Neural progenitor cell (in vitro differentiated cells): ENCODE measurements at places on chromosomes 5 and 9. TPM values are rescaled to one million over a fixed set of nuclear protein-coding genes. Genes with fewer than 3 reads are reported as not detected.

Gene GCNT1
- 14.2 and 25.5 TPM in 2 replicates for total RNA-seq

Gene PSMB7
- 249 and 270 TPM in 2 replicates for total RNA-seq

Gene RHOBTB3
- 3.6 and 5.5 TPM in 2 replicates for total RNA-seq

Gene COL23A1
- total RNA-seq, result 1.3 TPM in 1 of 2 replicates, not detected in the other

Gene OR2V1
- not detected in 2 replicates for total RNA-seq

Gene GRXCR2
- not detected in 2 replicates for total RNA-seq

Gene SPATA31C1
- total RNA-seq, result not detected in 2 replicates

Gene CCDC152
- 11.8 and 23.9 TPM in 2 replicates for total RNA-seq

Gene CDKN2B
- 0.06 and 0.07 TPM in 2 replicates for total RNA-seq

Gene TMEM245
- 65.9 and 85.3 TPM in 2 replicates for total RNA-seq

Gene CCDC192
- total RNA-seq, result 2.7 TPM in 1 of 2 replicates, not detected in the other

Gene FGF1
- not detected in 2 replicates for total RNA-seq

Gene BHMT
- 0.45 and 1.1 TPM in 2 replicates for total RNA-seq

Gene CD72
- total RNA-seq, result 0.56 and 1.4 TPM in 2 replicates

Gene SLC34A3
- total RNA-seq, result not detected in 2 replicates

Gene MEGF10
- total RNA-seq, result 1.3 and 2.2 TPM in 2 replicates

Gene LPAR1
- total RNA-seq, result 30.3 and 36.0 TPM in 2 replicates

Gene SCGB3A2
- total RNA-seq, result not detected in 2 replicates

Gene SAXO1
- 0.09 and 0.15 TPM in 2 replicates for total RNA-seq

Gene IFNA7
- total RNA-seq, result not detected in 2 replicates

Gene DNAJB5
- 17.4 and 26.9 TPM in 2 replicates for total RNA-seq

Gene RECK
- total RNA-seq, result 11.0 and 12.2 TPM in 2 replicates

Gene PPP3R2
- not detected in 2 replicates for total RNA-seq

Gene ZNF618
- 10.5 and 16.9 TPM in 2 replicates for total RNA-seq

Gene PDZD2
- total RNA-seq, result 1.1 and 1.4 TPM in 2 replicates

Gene ANKRD18A
- total RNA-seq, result 2.3 and 3.0 TPM in 2 replicates

Gene CATSPER3
- total RNA-seq, result 0.19 TPM in 1 of 2 replicates, not detected in the other

Gene KIF12
- 0.56 and 0.59 TPM in 2 replicates for total RNA-seq

Gene FAM78A
- total RNA-seq, result 0.32 and 1.5 TPM in 2 replicates
